ENCODE measurements at places on chromosomes 7 and 10. TPM values are rescaled to one million over a fixed set of nuclear protein-coding genes. Genes with fewer than 3 reads are reported as not detected.

- DNase-seq = no peak
Measured at GRCh38 chr7:78607099-78607498, 808.5 kb downstream of the PHTF2 start.

GRCh38 chr7:149547126-149547525 is 49.5 kb upstream of the ZNF746 start:
- DNase-seq = no peak

- DNase-seq = no peak
Measured at GRCh38 chr10:132421847-132422751, 25.1 kb downstream of the PWWP2B start.

DNA sequence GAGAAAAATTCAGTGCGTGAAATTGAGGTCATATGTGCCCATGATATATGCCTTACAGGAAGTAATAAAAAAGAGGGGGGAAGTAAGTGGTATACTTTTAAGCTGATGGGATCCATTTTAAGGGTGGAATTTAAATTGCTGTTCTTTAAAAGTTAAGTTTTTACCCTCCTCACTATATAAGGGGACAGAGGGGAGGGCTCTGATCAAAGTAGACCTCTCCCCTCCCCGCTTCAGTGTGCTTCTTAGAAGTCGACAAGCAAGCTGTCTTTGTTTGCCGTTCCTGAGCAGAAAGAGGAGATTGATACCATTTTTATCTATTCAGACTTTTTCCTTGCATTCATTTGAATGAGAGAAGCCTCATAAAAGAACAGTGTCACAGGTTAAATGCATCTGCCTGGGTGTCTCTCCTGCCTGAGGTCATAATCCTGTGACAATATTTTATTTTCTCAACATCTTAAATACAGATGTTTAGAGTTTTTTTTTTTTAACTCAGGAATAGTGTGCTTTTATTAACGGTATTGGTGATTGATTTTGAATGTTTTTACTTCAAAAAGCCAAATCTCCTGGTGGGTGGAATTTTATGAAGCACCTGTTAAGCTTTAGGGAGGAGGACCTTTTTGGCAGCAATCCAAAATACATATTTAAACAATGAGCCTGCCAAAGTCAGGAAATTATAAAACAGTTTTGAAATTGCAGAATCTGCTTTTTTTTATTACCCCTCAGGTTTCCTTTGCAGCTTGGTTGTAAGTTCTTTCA is 141.7 kb downstream of the KAT6B start:
- DNase-seq = no peak

GRCh38 chr10:112346774-112347173 is 27.1 kb upstream of the ACSL5 start:
- DNase-seq = no peak

DNA sequence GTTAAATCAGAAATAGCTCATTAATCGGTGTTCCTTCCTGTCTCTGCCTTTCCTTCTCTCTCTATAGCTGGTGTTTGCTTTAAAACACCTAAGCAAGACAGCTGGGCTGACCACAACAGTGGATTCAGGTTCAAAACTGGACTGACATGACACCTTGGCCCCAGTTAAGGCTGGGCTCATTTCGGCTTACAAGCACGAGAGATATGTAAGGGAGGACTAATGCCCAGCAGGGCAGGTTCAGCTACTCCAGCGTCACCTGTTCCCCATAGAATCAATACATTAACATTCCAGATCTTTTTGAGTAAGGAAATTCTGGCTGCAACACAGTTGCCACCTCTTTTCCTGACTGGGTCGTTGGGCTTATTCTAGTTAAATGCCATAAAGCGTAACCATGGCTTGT is 323.0 kb upstream of the AOAH start:
- DNase-seq = no peak

DNA sequence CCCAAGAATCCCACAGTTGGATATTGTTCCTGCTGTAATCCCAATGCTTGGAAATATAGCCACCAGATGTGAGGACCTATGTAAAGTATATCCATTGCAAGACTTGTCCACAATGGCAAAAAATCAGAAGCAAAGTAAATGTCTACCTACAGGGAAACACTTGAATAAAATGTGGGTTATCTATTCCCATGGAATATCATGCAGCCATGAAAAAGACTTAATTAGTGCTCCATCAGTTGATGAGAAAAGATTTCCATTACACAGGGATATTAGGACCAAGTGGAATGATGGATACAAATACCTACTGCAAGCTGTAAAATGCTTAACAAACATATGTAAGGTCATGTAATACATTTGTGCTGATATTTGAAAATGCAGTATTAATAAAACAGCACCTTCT is 131.2 kb downstream of the BTAF1 start:
- DNase-seq = no peak

- DNase-seq = no peak
Measured at GRCh38 chr7:23443974-23444373, 26.3 kb downstream of the IGF2BP3 start.

- DNase-seq = no peak
Measured at GRCh38 chr10:31804352-31804810, 124.2 kb downstream of the ARHGAP12 start.

- no peak for DNase-seq
Measured at GRCh38 chr7:157228864-157229422, 90.2 kb downstream of the UBE3C start.

GRCh38 chr7:47408675-47409074 is 173.2 kb downstream of the TNS3 start:
- no peak for DNase-seq

GRCh38 chr7:22094413-22095342 is 149.0 kb upstream of the CDCA7L start:
- DNase-seq = no peak

DNA sequence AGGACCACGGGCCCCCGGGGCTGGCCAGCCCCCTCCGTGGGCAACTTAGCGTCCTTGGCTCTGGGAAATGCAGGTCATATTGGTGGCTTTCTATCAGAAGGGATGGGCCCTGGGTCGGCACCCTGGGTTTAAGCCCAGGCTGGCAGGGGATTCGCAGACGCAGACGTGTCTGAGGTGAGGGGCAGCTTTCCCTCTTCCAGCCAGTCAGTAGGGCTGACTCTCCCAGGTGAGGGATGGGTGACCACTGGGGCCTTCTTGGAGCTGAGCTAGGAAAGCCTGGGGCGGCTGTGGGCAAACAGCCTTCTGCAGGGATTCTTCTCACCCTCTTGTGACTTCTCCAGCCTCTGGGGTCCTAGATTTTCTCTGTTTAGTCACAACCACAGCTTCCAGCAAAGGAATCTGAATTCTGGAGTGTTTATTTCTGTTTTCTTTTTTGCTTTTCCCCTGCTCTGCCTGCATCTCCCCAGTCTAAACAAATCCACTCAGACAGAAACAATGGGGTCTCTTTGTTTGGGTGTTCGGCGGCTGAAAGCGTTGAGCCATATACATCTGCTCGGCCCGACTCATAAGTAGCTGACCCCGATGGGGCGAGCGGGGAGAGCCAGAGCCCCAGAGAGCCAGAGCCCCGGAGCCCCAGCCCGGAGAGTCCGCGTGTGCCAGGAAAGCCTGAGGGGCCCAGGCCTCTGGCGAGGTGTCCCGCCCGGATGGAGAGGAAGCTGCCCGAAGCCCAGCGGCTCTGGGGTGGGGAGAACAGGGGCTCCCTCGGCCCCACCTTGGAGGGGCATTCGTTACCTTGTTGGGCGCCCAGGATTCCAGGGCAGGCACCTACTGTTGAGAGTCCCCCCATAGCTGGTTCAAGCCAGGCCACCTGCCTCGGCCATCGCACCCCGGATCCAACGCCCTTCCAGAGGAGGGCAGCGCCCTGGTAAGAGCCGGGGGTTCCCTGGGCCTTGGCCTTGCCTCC is 2.0 kb downstream of the MNX1 start:
- DNase-seq = no peak

- no peak for DNase-seq
Measured at GRCh38 chr7:55438757-55439525, 73.8 kb downstream of the LANCL2 start.

- no peak for DNase-seq
Measured at GRCh38 chr10:47294501-47294900, 5.5 kb upstream of the GDF10 start.

The NT5C2 gene
- total RNA-seq = 94.6 TPM

The FKBP6 gene
- not detected for total RNA-seq

The CXCL12 gene
- total RNA-seq = 96.6 TPM

The MRLN gene
- total RNA-seq = not detected

The GGCT gene
- total RNA-seq = 33.6 TPM

The PNLIPRP2 gene
- total RNA-seq = not detected

The AGAP4 gene
- total RNA-seq = 17.5 TPM
